BJ (cell line): ENCODE measurements at places on chromosomes 12 and 14. TPM values are rescaled to one million over a fixed set of nuclear protein-coding genes. Genes with fewer than 3 reads are reported as not detected.

- DNase-seq, result no peak
Measured at GRCh38 chr12:7295529-7295928, 8.3 kb upstream of the ACSM4 start.

DNA sequence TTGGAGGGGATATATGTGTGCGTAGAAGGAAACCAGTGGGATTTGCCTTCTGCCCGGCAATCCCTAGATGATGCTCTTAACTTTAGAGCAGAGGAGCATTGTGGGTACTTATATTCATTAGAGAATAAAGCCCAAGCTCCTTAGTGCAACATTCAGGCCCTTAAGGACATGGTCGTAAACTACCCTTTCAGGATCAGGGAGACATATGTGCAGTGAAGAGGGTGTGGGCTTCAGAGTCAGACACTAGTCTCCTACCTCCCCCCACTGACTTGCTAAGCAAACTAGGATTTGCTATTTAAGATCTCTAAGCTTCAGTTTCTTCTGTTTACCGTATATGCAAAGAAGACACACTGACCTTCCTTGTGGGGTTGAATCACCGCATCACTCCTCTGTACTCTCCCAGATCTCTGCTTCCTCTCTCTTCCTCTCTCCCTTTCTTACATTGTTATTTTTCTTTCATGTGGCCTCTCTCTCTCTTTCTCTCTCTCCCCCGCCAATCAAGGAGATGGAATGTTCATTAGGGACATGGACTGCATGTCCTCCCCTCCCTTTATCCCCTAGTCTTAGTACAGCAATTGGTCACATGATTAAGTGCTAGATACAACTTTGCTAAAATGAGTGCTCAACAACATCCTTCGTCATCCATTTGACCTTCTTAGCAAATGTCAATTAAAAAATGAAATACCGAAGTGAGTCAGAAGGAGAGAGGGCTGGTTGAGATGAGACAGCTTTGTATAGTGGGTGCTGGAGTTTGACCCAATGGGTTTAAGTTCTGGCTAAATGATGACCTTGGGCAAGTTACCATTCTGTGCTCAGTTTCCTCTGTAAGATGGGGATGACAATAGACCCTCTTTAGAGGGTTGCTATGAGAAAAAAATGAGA, 91.7 kb downstream of the TMX1 start:
- no peak for DNase-seq

DNA sequence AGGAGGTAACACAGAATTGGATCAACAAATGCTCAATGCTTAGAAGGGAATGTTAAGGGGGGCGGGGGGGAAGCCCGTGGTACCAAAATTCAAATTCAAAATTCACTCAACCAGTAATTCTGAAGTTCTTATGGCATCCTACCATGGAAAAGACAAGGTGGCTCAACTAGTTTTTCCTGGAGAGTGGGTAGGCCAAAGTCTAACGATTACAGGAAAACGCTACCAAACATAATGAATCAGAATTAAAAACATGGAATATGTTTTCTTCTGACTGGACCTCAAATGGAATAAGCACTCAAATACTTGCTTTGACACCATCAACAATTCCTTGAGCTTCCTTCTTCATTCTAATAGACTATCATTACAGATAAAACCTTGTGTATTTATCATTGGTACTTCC, 2.3 kb downstream of the NACA start:
- DNase-seq, result no peak

LRRIQ1 gene
- 0.02 TPM in 1 of 2 replicates, not detected in the other for polyA plus RNA-seq

GRCh38 chr12:42140901-42141300, 3.8 kb downstream of the GXYLT1 start:
- no peak for DNase-seq

MYO1H gene
- not detected in 2 replicates for polyA plus RNA-seq

SCNN1A gene
- polyA plus RNA-seq, result 0.18 and 0.36 TPM in 2 replicates
